GM10248 (cell line): ENCODE measurements at places on chromosomes 2 and 18.

GRCh38 chr2:99085421-99085820 lies 56.1 kb upstream of the C2orf15 start:
- DNase-seq, result no peak

GRCh38 chr18:10195529-10195928 lies 258.9 kb upstream of the APCDD1 start:
- DNase-seq, result no peak

DNA sequence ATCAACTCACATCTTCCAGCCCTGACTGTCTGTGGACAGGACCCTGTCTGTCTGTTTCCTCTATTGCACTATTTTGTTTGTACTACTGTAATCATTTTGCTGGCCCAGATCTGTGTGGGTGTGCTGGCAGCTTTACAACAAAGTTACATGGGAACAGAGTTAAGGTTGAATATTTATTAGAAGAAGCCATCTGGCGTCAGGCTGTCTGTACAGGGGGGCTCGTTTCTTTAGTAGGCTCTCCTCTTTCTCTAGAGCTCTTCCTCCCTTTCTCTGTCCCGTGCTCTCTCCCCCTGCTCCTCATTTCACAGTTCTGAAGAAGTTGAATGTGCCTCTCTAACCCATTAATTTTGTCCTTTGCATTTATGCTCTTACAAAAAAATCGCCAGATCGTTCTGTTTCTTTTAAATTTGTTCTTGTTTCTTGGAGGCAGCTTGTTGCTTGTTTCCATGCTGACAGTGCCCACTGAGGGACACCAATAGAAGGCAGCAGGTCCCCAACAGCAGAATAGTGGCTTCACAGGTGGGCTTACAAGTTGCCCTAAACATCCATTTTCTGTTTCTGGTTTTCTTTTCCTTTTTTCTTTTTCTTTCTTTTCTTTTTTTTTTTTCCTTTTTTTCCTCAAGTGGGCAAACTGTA lies 315.2 kb upstream of the ZEB2 start:
- DNase-seq, result no peak

GRCh38 chr2:223532712-223533111 lies 69.4 kb downstream of the SCG2 start:
- DNase-seq, result no peak

DNA sequence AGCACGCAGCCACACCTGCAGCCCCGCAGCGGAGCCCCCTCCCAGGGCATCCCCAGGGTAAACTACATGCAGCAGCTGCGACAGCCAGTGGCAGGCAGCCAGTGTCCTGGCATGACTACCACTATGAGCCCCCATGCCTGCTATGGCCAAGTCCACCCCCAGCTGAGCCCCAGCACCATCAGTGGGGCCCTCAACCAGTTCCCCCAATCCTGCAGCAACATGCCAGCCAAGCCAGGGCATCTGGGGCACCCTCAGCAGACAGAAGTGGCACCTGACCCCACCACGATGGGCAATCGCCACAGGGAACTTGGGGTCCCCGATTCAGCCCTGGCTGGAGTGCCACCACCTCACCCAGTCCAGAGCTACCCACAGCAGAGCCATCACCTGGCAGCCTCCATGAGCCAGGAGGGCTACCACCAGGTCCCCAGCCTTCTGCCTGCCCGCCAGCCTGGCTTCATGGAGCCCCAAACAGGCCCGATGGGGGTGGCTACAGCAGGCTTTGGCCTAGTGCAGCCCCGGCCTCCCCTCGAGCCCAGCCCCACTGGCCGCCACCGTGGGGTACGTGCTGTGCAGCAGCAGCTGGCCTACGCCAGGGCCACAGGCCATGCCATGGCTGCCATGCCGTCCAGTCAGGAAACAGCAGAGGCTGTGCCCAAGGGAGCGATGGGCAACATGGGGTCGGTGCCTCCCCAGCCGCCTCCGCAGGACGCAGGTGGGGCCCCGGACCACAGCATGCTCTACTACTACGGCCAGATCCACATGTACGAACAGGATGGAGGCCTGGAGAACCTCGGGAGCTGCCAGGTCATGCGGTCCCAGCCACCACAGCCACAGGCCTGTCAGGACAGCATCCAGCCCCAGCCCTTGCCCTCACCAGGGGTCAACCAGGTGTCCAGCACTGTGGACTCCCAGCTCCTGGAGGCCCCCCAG lies 254.1 kb downstream of the GLI2 start:
- DNase-seq, result no peak

DNA sequence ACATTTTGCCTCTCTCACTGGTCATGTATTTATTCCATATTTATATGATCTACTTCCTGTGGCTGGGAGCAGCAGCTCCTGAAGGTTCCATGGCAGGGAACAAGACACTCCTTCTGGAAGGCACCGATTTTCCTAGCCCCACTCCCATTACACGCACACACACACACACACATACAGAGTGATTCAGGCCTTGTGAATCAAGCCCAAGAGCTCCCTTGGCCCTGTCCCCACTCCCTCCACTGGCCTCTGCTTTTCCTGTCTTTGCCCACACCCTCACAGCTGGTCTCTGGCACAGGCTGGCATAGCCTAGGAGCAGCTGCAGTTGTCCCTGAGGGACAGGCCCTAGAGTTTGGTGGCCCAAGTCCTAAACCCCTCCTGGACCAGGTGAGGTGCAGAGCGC lies 201.7 kb downstream of the NAPG start:
- no peak for DNase-seq

- DNase-seq, result no peak
Measured at GRCh38 chr18:41655074-41655473, 300.0 kb upstream of the PIK3C3 start.

GRCh38 chr2:157793053-157793612 lies 83.0 kb downstream of the ACVR1 start:
- no peak for DNase-seq

- DNase-seq, result no peak
Measured at GRCh38 chr2:75182606-75183005, 16.7 kb downstream of the TACR1 start.

DNA sequence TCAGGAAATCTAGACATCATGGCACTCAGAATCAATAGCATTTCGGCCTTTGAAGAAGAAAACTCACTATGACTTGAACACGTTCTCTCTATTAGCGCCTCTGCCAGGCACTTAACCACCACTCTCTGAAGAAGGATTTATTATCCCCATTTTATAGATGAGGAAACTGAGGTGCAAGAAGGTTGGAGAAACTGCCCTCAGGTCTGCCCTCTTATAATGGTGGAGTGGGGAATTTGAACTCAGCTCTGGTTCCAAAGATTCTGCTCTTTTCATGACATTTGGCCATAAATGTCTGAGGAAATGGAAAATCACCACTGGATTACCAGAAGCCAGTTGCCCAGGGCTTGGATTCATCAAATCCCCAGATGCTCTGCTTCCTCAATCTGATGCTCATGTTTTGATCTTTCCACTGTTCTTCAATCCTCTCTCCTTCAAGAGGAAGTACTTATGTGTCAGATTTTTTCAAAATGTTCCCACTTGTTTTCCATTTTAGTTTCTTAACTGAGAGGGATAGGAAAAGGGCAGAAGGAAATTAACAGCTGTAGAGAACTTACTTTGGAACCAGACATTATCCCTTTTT lies 68.1 kb downstream of the ANTXR1 start:
- DNase-seq, result no peak

- no peak for DNase-seq
Measured at GRCh38 chr18:41145516-41145915, 809.5 kb upstream of the PIK3C3 start.
